T follicular helper cell (primary cell): ENCODE measurements at places on chromosomes 5 and 9.

DNA sequence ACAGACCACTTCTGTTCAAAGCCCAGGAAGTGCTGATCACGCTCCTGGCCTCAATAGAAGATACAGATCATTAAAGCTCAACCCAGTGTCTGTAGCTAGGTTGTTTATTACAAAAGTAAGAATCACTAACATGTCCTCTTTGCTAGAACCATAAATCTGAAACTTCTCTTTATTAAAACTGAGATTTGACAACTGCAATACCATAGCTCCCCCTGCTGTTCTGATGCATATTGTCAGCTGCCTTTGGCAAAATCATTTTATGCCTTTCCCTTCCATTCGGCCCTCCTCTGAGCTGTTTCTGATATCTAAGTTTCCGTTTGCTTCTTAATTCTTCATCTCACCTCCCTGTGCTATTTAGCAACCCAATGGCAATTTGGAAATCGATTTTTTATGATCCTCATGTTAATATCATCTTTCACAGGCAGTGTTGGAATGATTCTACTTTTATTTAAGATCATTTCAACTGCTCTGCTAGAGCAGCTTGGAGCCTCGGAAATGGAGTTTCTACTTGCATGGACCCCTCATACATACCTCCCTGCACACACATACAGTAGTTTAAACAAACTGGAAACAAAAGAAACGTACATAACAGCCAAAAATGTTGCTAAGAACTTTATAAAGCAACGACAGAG, 998.8 kb downstream of the MAT2B start:
- DNase-seq: no peak

DNA sequence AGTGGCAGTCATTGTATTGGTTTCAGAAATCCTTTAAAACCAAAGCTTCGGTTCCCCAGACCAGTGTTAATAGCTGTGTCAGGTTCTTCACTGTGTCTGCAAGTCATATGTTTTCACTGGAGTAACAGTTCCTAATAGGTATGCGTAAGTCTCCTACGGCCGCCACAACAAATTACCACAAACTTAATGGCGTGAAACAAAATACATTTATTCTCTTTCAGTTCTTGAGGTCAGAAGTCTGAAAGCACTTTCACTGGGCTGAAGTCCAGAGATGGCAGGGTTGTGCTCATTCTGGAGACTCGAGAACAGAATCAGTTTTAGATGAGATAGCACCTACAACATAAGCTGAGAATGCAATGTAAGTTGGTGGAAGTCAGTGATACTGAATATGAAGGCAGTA, 556.2 kb downstream of the TLE4 start:
- no peak for DNase-seq

DNA sequence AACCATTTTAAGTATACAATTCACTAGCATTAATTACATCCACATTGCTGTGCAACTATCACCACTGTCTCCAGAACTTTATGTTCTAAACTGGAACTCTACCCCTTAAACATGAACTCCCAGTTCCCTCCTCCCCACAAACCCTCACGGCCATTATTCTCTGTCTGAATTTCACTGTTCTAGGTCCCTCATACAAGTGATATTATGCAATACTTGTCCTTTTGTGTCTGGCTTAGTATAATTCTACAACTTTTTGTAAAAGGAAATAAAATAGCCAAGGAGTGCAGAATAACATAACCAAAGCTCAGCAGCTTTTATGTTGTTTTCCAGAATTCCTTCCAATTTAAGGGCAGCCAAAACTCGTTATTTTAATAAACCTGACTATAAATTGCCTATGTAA, 53.2 kb downstream of the NAA35 start:
- DNase-seq: no peak

GRCh38 chr5:122404018-122404417, 92.0 kb downstream of the SNCAIP start:
- no peak for DNase-seq

DNA sequence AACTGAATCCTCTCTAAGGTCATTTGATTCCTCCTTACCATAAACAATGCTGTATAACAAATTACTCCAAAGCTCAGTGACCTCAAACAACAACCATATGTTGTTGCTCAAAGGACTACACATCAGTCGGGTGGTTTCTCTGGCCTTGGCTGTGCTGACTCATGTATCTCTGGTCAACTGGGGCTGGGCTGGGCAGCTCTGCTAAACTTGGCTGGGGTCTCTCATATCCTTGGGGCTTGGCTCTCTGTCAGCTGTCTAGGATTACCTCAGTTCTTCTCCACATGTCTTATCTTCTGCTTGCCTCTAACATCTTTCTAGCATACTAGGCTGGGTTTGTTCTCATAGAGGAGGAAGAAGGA, 86.4 kb downstream of the GALNT10 start:
- DNase-seq: no peak

- no peak for DNase-seq
Measured at GRCh38 chr9:116100711-116101121, 52.9 kb upstream of the PAPPA start.

DNA sequence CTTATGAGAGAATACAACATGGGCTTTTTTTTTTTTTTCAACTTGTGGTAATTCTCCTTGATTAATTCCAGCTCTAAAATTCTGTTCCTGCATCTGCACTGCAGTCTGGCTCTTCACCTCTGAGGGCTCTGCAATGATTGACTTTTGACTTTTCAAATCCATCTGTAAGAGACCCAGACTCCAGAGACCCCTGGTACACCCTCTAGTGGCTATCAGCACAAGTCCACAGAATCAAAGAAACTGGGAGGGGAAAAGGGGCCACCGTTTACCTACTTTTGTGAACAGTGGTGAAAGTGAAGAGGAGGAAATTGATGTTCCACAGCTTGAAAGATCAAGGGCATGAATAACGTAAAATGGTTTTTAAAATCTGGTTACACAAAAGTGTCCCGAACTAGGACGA, 151.6 kb downstream of the SLIT3 start:
- no peak for DNase-seq

DNA sequence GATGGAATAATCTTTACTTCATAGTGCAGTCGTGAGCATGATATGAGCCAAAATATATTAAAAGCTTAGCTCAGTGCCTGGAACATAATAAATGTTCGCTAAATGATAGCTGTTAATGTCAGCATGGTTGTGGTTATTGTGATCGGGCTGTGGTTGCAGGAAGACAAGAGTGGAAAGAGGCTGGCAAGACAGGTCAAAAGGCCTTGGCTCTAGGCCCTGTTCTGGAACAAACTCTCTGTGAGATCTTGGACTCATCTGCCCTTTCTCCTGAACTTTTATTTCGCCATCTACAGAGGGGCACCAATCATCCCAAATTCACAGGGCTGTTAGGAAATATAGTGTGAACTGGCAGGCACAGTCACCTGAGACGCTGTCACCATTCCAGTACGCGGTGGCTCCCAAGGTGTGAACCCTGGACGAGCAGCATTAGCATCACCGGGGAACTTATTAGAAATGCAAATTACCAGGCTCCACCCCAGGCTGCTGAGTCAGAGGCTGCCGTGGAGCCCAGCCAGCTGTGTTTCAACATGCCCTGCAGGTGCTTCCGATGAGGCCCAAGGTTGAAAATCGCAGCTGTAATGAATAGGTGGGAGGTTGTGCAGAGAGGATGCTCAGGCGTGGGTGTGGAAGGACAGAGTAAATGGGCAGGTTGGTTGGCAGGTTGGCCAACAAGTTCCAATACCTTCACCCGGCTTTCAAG, 50.2 kb upstream of the SAP30L start:
- DNase-seq: no peak

GRCh38 chr5:39158127-39158593, 61.2 kb downstream of the FYB1 start:
- no peak for DNase-seq

GRCh38 chr5:181109489-181110013, 21.4 kb downstream of the OR2V1 start:
- DNase-seq: no peak

- DNase-seq: no peak
Measured at GRCh38 chr5:144485540-144485939, 314.9 kb downstream of the KCTD16 start.

- no peak for DNase-seq
Measured at GRCh38 chr5:160092514-160092913, 26.7 kb downstream of the PWWP2A start.

GRCh38 chr5:124849774-124850173, 103.3 kb upstream of the ZNF608 start:
- DNase-seq: no peak

DNA sequence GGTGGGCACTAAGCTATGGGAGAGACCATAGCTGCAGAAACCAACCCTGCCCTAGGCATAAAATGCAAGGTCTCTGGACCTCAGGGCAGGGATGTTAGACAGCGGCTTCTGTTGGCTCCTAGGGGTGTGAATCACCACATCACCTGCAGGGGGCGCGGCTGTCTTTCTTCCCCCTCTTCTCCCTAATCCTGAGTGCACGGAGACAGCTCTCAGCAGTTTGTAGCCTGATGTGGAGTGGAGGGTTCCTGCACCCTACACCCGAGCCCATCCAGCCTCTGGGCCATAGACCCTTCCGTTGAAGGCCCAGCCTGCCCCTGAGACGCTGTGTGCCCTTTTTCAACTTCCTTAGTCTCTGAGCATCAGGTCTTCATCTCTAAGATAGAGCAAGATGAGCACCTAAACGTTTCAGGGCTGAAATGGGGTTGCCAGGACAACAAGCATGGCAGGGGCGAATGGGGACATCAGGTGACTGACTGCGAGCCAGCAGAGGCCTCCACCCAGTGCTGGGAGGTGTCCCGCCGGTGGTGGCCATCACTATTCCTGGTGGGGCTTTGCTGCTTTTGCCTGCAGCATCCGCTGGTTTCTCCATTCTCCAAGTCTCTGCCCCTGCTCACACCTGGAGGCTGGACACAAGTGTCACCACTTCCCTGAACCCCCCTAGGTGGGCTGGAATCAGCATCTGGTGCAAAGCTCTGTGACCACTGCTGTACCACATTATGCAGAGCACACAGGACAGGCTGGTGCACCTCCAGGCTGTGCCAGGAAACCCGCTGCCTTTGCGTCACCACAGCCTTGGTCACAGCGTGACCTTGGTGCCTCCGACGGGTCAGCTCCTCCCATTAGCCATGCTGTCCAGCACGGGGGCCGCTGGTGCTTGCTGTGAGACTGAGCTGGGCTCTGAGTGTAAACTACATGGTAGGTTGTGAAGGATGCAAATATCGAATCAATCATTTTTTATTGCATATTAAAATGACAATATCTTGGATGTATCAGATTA, 2.5 kb upstream of the SEC16A start:
- peak; percentile 75 for DNase-seq

- peak; percentile 62 for DNase-seq
Measured at GRCh38 chr9:129866394-129867135, 31.3 kb downstream of the USP20 start.

DNA sequence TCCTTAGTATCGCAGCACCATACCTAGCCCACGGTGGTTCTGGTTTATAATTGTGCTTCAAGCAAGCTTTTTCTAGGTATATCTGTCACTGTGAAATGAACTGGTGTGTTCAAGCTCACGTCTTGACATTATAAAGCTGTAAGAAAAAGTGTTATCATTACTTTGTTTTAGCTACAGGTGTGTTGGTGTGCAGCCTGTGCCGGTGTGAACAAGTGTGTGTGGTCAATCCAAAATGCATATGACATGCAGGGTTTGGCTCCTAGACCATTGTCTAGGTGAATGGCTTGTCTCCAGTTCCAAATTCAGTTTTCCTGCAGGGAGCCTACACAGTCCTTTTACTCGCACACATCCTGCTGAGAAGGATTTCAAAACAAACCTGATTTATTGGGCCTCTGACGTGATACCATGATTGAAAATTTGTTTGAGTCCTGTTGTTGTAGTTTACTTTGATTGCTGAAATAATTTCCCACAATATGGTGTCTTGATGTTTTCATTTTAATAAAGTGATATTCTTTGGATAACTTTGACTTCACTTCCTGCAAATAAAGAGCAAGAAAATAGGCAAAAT, 3.7 kb downstream of the LSM11 start:
- DNase-seq: no peak

DNA sequence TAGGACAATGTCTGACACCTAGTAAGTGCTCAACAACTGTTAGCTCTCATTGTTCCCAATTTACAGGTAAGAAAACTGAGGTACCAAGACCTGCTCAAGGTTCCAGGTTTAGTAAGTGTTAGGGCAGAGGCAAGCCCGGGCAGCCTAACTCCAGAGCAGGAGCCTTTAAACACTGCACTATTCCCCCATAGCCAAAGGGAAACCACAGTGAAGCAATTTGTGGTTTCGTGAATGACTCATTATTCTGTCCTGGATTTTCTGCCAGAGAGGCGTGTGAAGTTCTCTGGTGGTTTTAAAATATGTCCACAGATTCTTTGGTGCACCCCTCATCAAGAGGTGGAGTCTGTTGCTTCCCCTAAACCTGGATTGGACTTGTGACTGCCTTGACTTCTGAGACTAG, 1.0 kb upstream of the MCC start:
- no peak for DNase-seq

DNA sequence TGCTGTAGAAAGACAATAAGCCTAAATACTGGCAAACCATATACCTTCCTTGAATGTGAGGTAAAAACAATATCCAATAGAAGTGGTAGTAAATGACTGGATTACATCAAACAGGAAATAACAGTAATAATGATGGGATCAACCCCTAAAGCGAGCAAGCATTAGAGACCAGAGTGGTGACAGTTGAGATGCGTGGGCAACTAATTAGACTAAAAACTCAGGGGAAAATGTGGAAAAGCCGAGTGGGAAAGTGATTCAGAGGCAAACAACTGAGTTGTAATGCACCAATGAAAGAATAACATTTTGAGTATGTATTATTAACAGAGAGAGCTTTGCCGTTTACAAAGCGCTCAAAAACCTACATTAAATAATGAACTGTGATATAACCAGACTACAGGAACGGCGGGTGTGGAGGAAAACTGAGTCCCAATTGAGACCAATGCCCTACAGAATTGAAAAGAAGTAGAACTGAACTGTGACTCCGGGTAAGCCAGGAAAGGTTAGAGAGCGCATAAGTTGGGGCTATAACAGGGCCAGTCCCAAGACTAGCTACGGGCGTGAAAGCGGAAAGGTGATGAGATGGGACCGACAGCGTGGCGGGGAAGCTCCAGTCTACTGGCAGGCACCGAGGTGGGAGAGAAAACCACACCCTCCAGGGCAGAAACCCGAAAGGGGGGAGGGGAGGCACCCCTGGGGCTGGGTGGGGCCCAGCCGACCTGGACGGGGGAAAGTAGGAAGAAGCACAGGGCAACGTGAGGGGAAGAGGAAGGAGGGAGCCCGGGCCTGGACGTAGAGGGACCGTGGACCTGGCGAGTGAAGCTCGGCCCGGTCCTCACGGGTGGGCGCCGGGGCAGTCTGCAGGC, 592 bp downstream of the UBAP2 start:
- peak; percentile 19 for DNase-seq

- DNase-seq: no peak
Measured at GRCh38 chr5:168128111-168128510, 163.3 kb upstream of the WWC1 start.
